ENCODE measurements at places on chromosomes 5 and 9.

DNA sequence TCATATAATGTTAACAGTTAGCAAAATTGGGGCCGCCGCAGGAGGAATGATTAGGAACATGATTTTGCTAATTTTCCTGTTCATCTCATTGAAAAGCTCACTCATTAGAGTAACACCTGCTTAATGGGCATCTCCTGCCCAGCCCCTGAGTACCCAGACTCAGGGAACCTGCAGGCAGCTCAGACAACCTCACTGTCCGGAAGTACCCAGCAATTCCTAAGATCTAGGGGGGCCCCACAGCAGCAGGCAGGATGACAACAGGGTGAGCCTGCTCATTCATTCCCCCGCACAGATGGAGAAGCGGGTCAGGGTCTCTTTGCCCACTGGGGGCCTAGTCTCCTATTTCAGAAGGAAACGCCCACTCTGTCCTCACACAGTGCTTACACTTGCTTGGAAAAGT lies 12.6 kb downstream of the FAM78A start:
- DNase-seq = no peak

DNA sequence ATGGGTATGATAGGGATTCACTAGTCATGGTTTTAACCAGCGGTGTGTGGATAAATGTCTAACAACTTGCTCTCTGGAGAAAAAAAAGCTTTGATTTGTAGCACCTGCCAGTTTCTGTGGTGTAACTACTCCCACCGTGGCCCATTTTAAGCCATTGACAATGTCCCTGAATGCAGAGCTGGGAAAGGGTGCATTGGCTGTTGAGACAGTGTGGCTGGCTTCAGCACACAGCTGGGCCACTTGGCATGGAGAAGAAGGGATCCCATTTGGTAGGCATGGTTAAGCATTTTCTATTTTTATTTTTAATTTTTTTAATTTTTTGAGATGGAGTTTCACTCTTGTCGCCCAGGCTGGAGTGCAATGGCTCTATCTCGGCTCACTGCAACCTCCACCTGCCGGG lies 31.5 kb upstream of the SYNPO start:
- no peak for DNase-seq

- DNase-seq = no peak
Measured at GRCh38 chr5:73668017-73668416, 42.0 kb downstream of the ARHGEF28 start.

DNA sequence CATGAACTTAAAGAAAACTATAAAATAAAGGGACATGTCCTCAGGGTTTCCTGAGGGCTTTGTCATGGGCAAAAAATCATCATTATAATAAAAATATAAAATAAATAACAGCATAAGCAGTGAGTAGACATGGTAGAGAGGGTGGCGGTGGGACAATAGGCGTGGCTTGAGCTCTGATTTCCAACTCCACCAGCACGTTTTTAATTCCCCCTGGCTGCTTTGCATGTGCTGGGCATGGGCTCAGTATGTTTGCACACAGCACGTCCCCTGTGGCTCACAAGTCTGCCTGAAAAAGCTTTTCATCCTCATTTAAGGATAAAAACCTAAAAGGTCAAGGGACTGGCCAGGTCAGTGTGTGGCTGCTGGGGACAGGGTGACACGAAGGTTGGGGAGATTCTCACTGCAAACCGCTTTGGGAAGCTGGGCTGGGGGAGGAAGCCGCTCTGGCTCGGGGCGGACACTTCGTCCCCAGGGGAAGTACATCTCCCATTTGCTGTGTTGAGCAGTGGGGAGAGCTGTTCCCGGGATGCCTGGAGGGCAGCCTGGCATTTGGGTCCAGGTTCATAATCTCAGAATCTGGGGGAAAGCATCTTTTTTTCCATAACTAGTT lies 32.6 kb downstream of the NKX2-5 start:
- no peak for DNase-seq

GRCh38 chr9:23771746-23772384 lies 54.2 kb downstream of the ELAVL2 start:
- DNase-seq = no peak

GRCh38 chr9:124088476-124088837 lies 76.9 kb downstream of the LHX2 start:
- no peak for DNase-seq

DNA sequence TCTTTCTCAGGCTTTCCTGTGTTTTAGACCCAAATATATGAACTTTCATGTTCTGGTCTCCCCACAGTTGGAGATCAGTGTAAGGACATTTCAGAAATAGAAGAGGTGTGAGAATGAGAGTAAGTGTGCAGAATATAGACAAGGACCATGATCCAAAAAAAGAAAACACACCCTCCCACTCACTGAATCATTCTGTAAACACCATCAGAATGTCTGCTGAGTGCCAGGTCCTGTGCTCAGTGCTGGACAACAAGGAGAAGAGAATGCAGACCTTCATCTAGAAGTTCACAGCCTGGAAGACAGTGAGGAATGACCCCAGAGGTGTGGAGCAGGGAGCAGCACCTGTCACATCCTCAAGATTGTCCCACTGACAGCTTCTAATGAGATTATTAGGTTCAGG lies 19.1 kb upstream of the SH3RF2 start:
- DNase-seq = no peak

GRCh38 chr5:172646716-172647285 lies 5.7 kb downstream of the NEURL1B start:
- peak; percentile 54 for DNase-seq

GRCh38 chr9:122446819-122447484 lies 30.8 kb downstream of the OR1J1 start:
- no peak for DNase-seq

DNA sequence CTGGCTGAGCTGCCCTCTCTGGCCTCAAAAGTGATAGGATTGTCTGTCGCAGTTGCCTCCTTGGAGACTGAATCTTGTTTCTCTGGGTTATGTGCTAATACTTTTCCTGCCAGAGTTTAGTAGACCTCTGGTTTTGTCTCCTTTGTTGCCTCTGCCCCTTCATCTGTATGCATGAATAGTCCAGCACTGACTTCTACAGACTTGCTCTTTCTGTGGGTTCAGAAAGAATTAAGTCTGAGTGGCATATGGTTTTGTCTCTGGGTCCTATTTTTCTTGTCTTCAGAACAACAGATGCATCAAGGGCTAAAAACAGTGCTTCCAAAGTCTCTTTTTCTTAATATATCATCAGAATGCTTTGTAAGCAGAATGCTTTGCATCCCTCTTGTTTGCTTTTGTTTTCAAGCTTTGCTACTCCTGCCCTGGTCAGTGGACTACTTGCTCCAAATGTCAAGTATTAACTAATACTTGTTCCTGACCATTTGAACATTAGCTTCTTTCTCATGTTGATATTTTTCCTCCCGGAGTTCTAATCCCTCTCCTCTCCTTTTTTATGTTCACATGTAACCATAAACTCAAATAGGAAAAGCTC lies 131.7 kb downstream of the UNC13B start:
- no peak for DNase-seq

GRCh38 chr5:161305601-161306000 lies 240.9 kb downstream of the GABRB2 start:
- DNase-seq = no peak

DNA sequence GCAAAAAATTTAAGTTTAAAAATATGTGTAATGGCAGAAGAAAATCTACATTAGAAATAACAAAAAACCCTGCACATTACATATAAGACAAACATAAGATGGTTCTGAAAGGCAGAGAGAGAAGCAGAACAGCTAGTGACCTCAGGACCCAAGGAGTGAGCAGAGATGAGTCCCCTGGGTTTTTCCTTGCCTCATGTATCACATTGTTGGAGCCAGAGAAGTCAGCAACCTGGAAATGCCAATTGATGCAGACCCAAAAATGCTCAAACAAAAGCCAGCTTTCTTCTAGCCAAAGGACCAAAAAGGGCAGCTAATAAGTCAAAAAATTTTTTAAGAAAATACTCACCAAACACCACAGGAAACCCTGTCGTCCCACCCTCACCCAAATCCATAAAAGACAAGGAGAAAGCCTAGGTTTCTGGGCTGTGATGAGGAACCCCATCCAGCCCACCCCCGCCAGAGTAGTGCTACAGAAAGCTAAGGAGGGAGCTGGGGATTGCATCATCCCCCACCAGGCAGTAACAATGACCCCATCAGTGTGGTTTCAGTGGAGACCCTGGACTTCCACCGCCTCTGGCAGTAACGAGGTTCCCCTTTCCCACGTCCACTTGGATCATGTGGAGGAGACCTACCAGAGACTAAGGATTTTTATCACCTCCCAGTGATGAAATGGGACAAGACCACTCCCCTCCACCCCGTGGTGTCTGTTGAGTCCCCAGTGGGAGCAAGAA lies 17.6 kb downstream of the DENND1A start:
- no peak for DNase-seq

DNA sequence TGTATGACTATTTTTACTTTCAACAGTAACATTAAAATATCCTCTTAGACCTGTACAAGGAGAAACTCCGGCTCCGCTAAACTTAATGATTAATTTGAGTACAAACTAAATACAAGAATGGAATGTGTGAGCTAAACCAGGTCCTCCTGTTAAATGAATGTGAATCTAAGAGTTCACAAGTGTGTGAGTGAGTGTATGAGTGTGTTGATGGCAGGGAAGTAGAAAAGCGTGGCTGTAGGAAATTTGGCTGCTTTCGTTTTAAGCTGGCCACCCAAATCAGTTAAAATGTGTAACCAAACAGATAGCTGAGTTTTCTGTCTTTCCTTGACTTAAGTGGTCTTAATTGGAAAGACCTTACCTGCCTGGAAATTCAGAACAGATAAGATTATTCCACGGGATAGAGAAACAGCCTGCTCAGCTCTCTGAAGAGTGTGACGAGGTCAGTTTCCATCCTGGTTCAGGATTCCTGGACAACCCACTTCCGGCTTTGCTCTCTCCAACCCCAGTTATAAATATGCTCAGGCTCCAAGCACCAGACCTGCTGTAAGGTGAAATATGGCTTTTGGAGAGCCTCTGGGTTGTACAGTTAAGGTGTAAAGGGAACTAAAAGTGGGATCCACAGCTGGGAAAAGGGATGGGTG lies 908.6 kb upstream of the EDIL3 start:
- DNase-seq = no peak

- DNase-seq = no peak
Measured at GRCh38 chr5:61477788-61478187, 145.7 kb downstream of the ZSWIM6 start.

DNA sequence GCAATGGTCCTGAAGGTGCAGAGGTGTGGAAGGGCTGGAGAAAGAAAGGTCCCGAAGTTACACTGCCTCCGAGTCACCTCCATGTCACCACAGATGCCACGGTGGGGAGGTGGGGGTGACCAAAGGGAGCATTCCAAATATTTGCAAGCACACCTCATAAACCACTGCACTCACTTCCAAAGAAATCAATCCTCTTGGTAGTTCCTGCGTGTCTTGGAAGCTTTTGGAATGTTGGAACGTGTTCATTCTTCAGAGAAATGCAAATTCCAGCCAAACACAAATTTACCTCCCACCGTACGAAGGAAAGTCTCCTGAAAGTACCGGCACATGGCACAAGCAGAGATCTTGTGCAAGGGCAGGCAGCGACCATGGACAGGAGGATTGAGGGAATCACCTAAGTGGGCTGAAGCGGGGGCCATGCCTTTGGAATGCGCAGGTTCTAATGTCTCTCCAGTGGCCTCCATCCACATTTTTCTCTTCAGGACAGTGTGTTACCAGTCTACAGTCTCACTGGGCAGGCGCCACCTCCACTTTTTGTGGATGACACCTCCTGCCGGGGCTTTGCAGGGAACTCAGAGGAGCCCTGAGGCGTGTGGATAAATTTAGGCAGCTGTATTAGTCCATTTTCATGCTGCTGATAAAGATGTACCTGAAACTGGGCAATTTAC lies 54.0 kb downstream of the NSUN2 start:
- no peak for DNase-seq

DNA sequence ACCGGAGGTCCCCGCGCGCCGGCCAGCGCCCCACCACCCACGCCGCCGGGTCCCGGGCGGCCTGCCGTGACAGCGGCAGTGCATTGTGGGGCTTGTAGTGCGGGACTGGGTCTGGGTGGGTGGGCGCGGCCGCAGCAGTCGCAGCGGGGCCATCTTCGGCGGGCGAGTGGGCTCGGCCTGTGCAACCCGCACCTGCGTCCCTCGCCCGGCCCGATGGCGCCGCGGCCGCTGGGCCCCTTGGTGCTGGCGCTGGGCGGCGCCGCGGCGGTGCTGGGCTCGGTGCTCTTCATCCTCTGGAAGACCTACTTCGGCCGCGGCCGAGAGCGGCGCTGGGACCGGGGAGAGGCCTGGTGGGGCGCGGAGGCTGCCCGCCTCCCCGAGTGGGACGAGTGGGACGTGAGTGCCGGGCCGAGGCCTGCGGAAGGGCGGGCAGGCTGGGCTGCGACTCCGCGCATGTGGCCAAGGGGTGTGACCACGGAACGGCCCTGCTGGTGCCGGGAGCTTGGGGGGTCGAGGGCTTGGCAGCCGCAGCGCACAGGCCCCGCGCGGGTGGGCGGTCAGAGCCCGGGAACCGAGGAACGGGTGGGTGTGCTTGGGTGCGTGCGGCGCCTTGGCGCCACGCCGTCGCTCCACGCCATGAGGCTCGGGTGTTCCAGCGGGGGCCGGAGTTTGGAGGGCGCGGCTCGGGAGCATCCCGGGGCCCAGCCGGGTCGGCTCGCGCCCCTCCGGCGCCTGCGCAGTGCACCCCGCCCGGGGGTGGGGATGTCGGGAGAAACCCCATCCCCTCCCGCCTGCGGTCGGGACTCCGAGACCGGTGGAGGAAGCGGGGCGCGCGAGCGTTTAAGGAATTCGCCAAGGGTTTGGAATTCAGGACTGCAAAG lies at the start of gene ARL10:
Gene ARL10 (plus strand): TSS at position 137 of the 881 bp plus-strand sequence. CDS start 77 bp downstream, at position 214.
- DNase-seq = no peak

GRCh38 chr5:464843-465590 lies 22.0 kb downstream of the EXOC3 start:
- DNase-seq = no peak

- no peak for DNase-seq
Measured at GRCh38 chr5:152595405-152595804, 190.3 kb upstream of the NMUR2 start.

DNA sequence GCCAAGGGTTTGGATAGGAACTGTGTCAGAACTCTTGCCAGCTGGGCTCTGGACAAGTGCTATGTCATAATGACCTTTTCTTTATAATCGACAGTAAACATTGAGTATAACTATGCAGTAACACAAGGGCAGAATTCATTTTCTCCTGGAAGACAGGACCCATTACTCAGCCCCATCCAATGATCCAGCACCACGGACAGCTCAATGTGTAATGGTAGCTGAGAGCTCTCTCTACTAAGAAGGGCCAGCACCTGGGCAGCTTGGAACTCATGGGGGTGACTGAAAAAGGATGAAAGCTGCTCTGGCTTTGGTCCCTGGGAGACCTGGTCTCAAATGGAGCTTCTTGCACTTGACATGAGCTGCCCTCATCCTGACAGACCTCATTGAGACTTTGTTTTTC lies 347.8 kb downstream of the TRIM32 start:
- no peak for DNase-seq

- no peak for DNase-seq
Measured at GRCh38 chr5:142544946-142545649, 140.8 kb downstream of the FGF1 start.

All from NCI-H187 treated with DMSO at 0.1 percent for 48 hours (cell line).